ENCODE measurements at places on chromosomes 7 and 10.
A peak's percentile ranks its signal among the peaks of the same experiment; 100 is the strongest.

DNA sequence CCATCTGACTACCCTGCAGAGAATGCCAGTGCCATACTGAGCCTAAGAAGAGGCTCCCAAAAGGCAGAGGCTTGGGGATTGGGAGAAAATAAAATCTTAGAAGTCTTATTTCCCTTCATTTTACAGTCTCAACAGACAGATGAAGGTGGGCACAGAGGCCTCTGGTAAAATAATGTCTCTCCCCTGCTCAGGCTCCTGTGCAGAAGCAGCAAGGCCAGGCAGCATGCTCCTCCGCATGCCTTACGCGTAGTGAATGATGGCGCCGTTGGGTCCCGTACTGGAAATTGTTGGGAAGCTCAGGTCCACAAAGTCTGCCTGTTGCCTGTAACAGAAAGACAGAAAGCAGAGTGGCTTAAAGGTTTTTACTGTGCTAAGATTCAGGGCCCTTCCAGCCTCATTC, 45.8 kb downstream of the XPNPEP1 start:
- peaks cover 29% of the 10 kb centered on the region for H3K36me3 ChIP-seq
- H3K27me3 ChIP-seq = no peaks in the 10 kb centered on the region
- no peak overlapping the region for H3K27ac ChIP-seq
- DNase-seq = no peak
- no peak overlapping the region for H3K4me3 ChIP-seq

DNA sequence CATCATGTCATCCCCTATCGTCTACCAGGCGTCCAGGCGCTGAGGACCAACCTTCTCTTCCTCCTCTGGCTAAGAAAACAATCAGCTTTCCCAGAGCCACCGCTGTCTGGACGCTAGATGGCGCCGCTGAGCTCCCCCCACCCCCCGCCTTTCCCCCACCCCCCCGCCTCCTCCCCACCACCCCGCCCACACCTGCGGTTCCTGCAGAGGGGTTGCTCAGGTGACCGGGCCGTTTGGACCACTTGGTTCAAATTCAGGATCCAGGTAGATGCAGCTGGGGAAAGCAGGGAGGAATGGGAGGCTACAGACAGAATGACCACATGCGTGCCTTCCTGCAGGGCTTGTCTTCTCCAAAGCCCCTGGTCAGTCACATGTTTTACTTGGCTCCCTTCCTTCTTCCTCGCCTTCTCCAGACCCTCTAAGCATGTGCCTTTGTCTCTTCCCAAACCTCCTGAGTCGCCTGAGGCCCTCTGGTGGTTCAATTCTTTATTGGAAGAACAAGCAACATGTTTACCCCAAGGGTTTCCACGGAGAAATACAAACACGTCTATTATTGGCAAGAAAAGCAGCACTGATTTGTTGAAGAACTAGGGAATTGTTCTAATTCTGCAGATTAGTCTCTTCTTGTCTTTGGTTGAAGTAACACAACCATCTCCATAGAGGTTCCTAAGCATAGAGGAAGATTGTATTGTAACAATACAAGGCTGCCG, 24.7 kb downstream of the AOC1 start:
- no peaks in the 10 kb centered on the region for H3K36me3 ChIP-seq
- no peaks in the 10 kb centered on the region for H3K27me3 ChIP-seq
- H3K4me3 ChIP-seq = no peak overlapping the region
- DNase-seq = peak; percentile 72
- H3K4me1 ChIP-seq = no peaks in the 10 kb centered on the region

DNA sequence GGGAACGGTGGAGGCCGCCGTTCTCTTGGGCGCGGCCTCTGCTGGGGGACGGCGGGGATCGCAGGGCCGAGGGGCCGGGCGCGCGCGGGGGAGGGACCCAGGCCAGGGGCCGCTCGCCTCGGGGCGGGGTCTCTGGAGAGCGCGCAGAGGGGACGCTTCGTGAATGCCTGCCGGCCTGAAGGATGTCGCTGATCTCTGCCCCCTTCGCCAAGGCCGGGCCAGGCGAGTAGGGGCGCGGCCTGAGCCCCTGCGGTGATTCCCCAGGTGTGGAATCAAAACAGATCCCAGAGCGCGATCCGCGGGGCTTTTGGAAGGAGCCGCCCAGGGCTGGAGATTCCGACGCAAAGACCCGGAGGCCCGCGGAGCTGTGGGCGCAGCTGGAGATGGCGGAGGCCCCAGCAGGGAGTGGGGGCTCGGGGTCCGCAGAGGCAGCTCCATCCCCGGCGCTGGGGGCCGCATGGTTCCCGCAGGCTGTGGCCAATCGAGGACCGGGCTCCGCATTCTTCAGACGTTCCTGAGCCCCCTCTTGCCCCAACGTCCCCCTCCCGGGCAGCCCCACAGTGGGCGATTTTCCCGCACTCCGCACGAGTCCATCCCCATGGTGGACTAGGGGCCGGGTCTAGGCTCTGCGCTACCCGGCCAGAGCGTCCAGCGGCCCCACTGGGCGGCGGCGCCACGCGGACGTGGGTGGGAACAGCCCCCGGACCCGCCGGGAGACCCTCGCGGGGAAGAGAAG, 166.0 kb downstream of the ACTR3B start:
- no peaks in the 10 kb centered on the region for H3K27me3 ChIP-seq
- H3K4me1 ChIP-seq = no peaks in the 10 kb centered on the region
- DNase-seq = no peak
- no peak overlapping the region for H3K27ac ChIP-seq
- H3K4me3 ChIP-seq = no peak overlapping the region

DNA sequence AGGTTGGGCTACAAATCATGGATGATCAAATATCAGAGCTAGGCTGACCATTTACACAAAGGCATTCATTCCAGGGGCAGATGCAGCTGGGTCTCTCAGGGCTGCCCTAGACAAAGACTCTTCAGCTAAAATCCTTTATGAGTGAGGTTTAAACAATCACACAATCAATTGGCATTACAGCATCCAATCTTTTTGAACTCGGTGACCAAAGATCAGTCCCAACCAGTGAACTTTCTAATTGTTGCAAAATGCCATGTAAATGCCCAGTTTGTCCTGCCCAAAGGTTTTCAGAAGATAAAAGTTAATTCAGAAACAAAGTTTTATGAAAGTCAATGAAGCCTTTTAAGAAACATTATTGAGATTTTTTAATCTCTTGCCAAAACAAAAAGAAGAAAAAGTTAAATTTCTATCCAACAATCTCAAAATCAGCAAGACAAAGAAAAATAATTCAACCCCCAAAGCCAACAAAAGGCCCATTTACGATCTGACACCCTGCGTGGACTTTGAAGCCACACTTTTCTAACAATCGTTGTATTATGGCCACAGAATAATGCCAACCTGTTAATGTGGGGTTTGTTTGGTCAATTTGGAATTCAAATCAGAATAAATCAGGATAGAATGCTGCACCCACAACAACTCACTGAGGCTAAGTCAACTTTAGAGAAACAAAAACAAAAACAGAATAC, 40.9 kb downstream of the GPR37 start:
- no peaks in the 10 kb centered on the region for H3K4me1 ChIP-seq
- no peak for DNase-seq
- no peaks in the 10 kb centered on the region for H3K36me3 ChIP-seq
- H3K4me3 ChIP-seq = no peak overlapping the region
- no peaks in the 10 kb centered on the region for H3K27me3 ChIP-seq
- H3K27ac ChIP-seq = no peak overlapping the region

- no peak overlapping the region for H3K4me3 ChIP-seq
- H3K27me3 ChIP-seq = no peaks in the 10 kb centered on the region
- DNase-seq = peak; percentile 23
- no peak overlapping the region for H3K27ac ChIP-seq
- no peaks in the 10 kb centered on the region for H3K36me3 ChIP-seq
- H3K4me1 ChIP-seq = no peaks in the 10 kb centered on the region
Measured at GRCh38 chr7:220151-220841, 27.9 kb downstream of the FAM20C start.

DNA sequence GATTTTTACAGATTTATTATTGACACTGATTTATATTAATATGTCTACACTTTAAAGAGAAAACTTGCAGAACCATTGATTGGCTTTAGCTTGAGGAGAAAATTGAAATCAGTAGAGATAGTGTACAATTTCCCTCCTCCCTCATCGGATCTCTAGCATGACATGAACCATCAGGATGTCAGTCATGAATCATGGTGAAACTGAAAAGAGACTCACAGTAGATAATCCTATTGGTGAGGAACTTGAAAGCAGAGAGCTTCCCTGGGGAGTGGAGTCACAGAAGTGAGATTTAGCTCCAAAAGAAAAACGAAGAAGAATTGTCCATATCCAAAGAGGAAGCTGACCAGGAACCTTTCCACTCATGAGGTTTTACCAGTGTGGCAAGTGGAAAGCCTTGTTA, 346.8 kb downstream of the ABCA13 start:
- no peak overlapping the region for H3K4me3 ChIP-seq
- no peak overlapping the region for H3K27ac ChIP-seq
- no peaks in the 10 kb centered on the region for H3K4me1 ChIP-seq
- H3K36me3 ChIP-seq = no peaks in the 10 kb centered on the region

DNA sequence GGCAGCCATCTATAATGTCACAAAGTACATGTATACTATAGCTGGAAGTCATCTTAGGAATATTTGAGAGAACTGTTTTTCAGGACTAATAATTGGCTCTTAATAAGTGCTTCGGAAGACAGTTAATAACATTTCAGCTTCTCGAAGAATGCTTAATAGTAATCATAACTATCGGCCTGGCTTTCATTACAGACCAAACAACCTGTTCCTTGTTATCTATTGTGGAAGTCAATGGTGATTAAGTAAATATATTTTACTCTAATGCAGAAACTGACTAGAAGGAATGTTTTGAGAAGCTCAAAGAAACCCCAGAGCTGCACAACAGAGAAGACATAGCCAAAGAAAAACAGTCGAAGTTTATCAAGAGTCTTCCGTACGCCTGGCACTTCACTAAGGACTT, 106.8 kb upstream of the FAM133B start:
- H3K27me3 ChIP-seq = no peaks in the 10 kb centered on the region
- no peaks in the 10 kb centered on the region for H3K36me3 ChIP-seq
- H3K4me1 ChIP-seq = peaks cover 52% of the 10 kb centered on the region
- H3K27ac ChIP-seq = peak overlapping the region; percentile 73
- H3K4me3 ChIP-seq = no peak overlapping the region
- no peak for DNase-seq

DNA sequence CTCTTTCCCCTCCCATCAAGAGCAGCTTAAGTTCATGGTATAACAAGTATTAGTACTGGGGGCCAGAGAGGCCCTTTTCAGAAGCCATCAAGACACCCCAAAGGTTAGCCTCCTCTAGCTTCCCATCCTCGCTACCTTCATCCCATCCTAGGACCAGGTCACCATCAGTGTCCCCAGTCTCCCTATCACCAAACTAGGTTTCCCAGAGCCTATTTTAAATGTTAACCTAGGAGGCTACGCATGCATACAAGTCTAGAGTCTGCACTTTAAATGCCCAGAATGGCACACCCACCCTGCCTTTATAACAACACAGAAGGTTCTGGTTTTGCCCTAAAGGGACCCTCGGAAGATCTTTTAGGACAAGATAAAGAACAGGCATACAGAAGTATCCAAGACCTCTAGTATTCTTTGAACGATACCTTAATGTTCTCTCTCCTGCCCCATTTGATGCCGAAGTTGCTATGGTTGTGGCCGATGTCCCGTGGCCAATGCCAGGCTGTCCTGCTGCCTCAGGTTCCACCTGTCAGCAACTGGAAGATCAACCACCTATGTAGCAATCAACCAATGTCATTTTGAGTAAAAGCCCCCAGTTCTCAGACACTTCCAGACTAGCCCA, 2.2 kb downstream of the GPRIN2 start:
- H3K27ac ChIP-seq = no peak overlapping the region
- H3K4me1 ChIP-seq = no peaks in the 10 kb centered on the region
- H3K27me3 ChIP-seq = peaks cover 69% of the 10 kb centered on the region
- H3K36me3 ChIP-seq = no peaks in the 10 kb centered on the region
- H3K4me3 ChIP-seq = no peak overlapping the region

- peak; percentile 99 for DNase-seq
- no peaks in the 10 kb centered on the region for H3K27me3 ChIP-seq
- no peaks in the 10 kb centered on the region for H3K36me3 ChIP-seq
Measured at GRCh38 chr10:119658274-119658673, 7.1 kb downstream of the BAG3 start.
